ENCODE measurements at places on chromosomes 13 and 19.

DNA sequence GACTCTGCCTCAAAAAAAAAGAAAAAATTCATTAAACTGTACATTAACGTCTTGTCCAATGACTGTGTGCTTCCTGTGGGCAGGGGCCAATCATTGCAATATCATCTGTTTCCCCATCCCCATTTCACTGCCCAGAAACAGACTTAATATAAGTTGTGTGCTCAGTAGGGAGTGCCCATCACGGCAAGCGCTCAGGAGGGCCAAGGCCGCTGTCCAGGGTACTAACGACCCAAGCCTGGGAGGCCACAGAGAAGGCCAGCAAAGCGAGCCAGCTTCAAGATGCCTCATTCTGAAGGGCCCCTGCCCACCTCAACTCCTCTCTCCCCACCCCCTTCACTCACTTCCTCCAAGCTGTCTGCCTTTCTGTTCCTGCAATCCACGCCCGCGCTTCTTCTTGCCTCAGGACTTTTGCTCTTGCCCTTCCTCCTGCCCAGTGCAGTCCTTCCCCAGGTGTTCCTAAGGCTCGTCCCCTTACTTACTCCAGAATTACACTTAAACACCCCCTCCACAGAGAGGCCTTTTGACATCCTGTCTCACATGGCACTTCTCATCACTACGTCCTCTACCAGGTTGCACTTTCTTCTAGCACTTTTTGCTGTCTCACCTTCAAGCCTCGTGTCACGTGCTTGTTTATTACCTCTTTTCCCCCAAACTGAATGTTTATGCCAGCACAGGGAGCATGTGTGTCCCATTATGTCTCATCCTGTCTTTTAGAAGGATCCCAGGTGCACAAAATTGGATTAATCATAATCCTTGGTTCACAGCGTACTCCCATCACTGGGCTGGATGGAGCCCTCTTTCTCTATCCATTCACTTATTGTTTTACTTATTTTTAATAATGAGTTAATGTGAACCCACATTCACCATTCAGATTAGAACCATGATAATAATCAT, 11.3 kb upstream of the POU2F2 start:
- no peak for DNase-seq

DNA sequence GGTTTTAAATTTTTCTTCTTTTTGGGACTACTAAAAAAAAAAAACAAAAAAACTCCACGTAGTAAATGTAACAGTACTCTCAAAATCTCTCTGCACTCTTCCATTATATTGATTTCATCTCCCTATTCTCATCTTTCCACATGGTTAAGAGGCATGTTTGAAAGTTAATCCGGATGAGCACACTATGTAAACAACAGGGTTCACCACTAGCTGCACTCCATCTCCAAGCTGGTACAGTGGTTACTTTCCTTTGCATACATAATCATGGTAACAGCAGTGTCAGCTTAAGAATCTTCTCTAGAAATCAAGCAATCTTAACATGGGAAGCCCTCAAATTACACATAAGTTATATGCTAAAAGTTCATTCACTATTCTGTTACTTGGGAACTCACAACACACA, 92.6 kb downstream of the MIPEP start:
- no peak for DNase-seq

DNA sequence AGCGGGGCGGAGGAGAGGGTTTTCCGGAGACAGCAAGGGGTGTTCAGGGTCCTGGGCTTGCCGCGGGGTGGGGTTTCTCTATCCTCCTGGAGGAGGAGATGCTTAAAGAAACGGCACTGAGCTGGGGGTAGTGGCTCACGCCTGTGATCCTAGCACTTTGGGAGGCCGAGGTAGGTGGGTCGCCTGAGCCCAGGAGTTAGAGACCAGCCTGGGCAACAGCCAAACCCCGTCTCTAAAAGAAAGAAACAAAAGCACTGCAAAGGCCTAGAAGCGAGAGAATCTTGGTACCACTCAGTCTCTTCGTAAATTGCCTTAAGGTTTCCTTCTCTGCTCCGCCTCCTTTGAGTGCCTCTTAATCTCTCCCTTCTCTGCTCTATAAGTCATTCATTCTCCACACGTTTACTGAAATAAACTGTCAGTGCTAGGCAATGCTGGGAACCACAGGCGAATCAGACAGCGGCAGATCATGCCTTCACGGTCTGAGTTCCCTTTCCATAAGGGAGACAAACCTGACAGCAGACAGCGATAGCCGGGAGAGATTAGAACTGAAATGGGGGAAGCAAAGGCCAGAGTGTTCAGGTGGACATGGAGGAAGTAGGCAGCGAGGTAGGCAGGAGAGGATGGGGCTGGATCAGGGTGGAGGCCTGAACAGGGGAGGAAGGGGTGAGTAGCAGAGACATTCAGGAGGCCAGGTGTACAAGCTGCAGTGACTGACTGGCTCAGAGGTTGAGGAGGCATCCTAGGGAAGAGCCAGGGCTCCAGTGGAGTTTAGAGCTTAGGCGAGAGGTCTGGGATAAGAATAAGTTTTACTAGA, 580 bp downstream of the EIF3K start:
- no peak for DNase-seq

- no peak for DNase-seq
Observed at GRCh38 chr19:46648060-46648960, 12.3 kb upstream of the GNG8 start.

DNA sequence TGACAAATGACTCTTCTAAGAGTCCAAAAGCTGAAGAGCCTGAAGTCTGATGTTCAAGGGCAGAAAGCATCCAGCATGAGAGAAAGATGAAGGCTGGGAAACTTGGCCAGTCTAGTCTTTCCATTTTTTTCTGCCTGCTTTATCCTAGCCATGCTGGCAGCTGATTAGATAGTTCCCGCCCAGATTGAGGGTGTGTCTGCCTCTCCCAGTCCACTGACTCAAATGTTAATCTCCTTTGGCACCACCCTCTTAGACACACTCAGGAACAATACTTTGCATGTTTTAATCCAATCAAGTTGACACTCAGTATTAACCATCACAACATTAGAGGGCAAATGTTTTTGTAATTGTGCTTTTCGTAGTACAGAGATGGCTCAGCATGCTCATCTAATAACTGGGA, 267.5 kb upstream of the KLHL1 start:
- no peak for DNase-seq

DNA sequence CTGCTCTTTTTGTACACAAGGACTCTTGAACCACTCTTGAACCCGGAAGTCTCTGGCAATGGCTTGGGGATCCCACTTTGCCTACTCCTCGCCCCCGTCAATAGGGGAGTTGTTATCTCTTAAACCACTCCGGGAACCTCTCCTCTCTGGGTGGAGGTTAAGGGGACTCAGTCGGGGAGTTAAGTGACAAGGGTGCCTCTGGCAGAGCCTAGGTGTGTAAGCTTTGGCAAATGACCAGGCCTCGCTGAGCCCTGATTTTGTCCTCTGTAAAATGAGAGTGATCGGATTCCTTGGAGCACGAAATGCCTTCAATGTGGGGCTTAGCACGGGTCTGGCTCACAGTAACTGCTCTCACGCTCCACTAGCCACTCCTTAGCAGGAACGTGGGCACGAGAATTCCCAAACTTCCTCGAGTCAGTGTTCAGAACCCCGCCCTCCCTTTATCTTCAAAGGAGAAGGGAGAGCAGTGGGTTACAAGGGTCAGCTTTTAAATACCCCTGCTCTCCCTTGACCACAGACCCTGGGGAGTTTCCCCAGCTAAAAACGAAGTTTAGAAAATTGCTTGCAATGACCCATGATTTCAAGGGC, 193.3 kb downstream of the KATNAL1 start:
- DNase-seq: no peak

GRCh38 chr13:83865161-83866137, 16.8 kb downstream of the SLITRK1 start:
- no peak for DNase-seq

DNA sequence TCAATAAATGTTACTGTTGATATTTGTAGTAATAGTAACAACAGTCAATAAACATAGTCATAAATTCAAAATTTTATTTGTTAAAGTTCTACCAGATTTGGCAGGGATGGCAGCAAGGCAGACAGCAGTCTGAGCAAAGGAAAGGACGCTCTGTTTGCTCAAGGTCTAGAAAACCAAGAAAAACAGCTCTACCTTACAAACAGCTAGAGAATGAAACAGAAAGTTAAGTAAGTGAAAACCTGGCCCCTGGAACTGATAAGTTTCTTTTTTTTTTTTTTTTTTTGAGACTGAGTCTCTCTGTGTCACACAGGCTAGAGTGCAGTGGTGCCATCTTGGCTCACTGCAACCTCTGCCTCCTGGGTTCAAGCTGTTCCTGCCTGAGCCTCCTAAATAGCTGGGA, 27.9 kb downstream of the ENOX1 start:
- no peak for DNase-seq

- DNase-seq: no peak
Observed at GRCh38 chr13:51950722-51951121, 60.5 kb downstream of the ATP7B start.

GRCh38 chr13:42392180-42392579, 120.2 kb downstream of the AKAP11 start:
- DNase-seq: no peak

GRCh38 chr19:3818466-3818865, 32.3 kb upstream of the MATK start:
- no peak for DNase-seq

GRCh38 chr13:74062933-74063332, 71.3 kb downstream of the KLF12 start:
- no peak for DNase-seq

GRCh38 chr13:67588607-67589006, 358.5 kb upstream of the PCDH9 start:
- no peak for DNase-seq

GRCh38 chr19:33956941-33957340, 160.3 kb downstream of the KCTD15 start:
- no peak for DNase-seq

DNA sequence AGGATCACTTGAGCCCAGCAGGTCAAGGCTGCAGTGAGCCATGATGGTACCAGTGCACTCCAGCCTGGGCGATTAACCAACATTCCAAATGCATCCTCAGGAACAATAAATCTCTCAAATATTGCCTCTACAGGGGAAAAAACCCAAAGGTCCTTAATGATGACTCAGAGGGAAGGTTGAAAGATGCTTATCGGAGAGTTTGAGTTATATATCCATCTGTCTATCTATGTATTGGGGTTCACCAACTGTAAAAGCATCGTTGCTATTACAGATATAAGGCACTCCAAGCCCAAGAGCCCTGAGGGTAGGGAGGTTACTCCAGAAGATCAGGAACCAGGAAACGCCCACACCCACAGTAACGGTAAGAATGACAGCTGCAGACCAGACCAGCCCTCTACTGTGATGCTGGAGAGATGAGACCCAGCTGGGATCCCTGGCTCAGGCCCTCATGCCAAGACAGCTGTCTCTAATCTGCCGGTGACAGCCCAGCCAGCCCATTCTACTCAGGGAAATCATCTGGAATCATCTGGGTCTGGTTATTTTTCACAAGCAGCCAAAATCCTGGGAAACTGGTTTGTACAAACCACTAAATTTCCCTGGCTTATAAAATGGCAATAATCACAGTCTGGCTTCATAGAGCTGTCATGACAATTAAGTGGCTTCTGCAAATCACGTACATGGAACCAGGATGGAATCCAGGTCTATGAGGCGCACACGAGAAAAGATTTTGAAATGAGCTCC, 23.8 kb downstream of the TEX101 start:
- no peak for DNase-seq

- DNase-seq: no peak
Observed at GRCh38 chr13:29542381-29542780, 53.1 kb downstream of the SLC7A1 start.

GRCh38 chr19:31533114-31533513, 183.9 kb upstream of the TSHZ3 start:
- no peak for DNase-seq

DNA sequence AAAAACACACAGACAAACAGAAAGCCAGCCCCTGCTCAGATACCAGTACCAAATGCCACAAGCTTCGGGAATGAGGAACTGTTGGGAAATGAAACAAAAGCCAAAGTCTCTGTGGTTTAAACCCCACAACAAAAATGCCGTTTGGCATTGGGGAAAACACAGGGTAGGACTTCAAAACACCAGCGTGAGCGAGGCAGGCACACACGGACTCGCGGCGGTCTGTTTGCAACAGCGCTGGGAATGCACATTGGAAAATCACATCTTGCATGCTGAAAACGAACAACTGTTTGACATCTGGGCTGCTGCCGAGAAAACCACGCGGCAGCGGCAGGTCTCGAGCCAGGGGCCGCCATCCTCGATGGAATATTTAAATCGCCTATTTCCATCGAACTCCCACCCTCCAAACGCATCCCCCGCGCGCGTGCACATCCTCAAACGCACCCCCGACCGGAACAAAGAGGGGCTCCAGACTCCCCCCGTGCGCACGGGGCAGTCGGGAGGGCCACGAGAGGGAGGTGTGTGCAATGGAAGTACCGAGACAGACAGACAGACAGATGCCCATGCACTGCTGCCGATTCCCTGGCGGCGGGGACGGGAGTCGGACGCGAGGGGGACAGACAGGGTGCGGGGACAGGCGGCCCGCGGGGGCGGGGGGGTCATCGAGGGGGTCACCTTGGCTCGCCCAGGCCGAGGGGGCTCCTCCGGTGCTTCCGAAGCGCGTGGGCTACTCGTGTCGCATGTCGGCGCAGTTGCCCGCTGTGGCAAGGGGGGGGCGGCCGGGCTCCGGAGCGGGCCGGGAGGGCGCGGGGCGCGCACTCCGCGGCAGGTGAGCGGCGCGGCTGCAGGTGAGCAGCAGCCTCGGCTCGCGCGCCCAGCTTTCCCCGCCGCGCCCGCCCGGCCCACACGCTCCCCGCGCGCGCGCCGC, at the start of gene GPR12:
GPR12 (minus strand) TSS at position 880 of the 925 bp plus-strand sequence. CDS start 959 bp downstream, outside the sequence.
- no peak for DNase-seq

DNA sequence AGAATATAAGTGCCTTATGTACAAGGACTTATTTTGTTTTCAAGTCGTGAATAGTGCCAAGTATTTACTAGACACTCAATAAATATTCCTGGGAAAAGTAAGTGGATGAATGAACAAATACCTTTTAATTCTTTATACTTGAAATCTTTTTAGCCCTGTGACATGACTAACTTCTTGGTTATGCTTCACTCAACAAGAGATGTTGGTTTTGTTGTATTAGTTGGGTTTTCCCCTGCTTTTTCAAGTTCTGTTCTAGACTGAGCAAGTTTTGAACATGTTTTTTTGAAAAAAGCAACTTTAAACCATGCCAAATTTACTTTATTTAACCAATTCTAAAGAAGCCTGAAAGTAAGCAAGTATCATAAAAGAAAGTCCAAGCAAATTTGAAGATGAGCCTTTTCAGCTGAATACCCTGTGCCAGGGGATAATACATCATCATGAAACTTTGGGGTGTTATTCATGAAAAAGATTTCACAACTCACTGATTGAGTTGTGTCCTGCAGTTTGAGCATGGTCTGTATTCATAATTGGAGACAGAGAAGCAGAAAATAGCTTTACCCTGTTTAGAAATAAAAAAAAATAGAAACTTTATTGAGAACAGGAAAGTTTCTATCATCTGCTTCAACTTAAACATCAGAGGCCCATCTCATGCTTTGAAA, 11.1 kb downstream of the LMO7 start:
- DNase-seq: no peak

GRCh38 chr19:13160557-13160956, 10.3 kb downstream of the IER2 start:
- no peak for DNase-seq
